Activated T-helper 1 cell treated with Interleukin-2 at 50 U/mL for 16 hours (primary cell): ENCODE measurements at places on chromosomes 1 and 21.

DNA sequence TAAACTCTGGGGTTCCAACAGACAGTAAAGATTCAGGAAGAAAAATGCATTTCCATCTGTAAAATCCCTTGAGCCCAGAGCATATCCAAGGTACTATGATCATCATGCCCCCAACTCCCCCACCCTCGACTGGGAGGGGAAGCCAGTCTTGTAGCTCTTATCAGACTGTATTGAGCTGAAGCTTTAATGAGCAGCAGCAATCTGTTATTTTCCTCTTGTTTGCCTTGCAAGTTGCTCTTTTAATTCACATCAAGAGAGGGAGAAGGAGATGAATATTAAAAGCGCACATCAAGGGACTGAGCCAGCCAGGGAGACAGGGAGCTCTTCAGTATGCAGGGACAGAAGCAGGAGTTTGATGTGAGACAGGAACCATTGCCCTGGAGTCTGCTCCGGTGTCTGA, 52.5 kb upstream of the KCNA3 start:
- no peak for DNase-seq

DNA sequence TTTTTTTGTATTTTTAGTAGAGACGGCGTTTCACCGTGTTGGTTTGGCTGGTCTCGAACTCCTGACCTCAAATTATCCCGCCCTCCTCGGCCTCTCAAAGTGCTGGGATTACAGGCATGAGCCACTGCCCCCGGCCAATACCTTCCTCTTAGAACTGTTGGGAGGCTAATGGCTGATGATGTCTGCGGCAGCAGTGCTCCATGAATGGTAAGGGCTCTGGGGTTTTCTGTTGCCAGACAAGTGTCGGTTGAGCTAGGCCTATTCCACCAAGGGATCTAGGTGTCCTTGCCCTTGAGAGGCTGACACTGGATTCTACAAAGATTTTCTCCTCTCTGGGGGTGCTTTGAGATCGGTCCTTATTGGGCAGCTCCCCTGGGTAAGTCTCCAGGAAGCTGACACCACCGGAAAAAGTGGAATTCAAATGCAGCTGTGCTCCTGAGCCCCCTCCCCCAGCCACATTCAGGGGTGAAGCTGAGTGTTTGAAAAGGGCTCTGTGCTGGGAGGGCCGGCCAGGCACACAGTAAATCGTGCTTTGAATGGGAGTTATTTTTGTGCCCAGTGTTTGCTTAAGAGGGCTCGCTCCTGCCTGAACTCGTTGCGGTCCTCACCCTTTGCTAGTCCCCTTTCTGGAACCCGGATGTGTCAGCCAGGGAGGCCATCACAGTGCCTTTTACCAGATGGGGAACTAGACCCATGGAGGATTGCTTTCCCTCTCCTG, 5.2 kb downstream of the SOX13 start:
- DNase-seq = no peak

- no peak for DNase-seq
Observed at GRCh38 chr1:10734962-10735544, 61.4 kb downstream of the CASZ1 start.

DNA sequence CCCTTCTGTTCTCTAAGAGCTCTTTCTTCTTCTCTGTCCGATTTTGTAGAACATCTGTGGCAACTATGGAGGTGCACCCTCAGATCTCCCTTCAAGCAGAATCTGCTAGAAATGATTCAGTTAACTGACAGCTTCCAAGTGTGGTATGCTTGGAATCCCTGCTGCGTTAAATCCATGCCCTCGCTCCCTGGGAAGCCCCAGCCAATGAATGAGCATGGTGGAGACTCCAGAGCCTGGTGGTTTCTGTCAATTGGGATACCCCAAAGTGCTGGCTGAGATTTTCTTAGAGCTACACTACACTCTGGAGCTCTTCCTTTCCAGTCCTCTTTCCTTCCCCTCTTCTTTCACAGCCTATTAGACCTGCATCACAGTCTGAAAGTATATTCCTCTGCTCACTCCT, 116.3 kb upstream of the C1orf21 start:
- no peak for DNase-seq

GRCh38 chr1:2389644-2390043, 1.7 kb downstream of the MORN1 start:
- DNase-seq = no peak

- DNase-seq = no peak
Observed at GRCh38 chr1:46407636-46408035, 13.5 kb downstream of the FAAH start.

GRCh38 chr1:65704318-65704717, 88.4 kb upstream of the PDE4B start:
- no peak for DNase-seq

- peak; percentile 65 for DNase-seq
Observed at GRCh38 chr1:26692211-26692792, 3.5 kb upstream of the ARID1A start.

DNA sequence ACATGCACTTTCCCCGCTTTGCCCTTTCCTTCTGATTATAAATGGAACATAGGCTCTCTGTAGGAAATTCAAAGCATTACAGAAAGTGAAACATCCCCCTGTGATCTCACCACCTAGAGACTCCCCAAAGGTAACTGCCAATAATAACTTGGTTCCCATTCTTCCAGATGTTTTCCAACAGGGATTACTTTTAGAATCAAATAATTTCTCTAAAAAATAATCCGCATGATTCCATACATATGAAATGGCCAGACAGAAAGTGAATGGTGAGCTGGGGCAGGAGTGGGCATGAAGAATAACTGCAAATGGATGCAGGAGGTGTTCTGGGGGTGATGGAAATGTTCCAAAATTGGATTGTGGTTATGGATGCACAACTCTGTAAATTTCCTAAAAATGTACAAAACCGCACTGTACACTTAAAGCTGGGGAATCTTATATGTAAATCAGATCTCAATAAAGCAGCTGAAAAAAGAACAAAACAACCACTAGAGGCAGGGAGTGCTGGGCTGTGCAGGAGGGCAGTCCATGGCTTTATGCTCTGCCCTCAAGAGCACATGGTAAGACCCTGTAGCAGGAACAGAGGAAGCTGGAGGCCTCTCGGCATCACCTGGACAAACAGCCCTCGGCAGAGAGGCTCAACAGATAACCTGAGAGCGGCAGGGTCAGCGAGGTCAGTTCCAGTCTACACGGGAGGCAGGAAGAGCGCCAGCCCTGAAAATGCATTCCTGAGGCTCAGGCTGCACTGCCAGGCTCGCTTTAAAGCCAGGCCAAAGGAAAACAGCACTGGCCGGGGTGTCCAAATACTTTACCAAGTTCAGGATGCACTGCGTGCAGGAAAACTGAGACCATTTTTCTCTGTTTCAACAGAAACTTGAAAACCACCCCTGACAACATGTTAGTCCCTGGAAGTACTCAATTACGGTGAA, 39.7 kb downstream of the CAPZB start:
- DNase-seq = no peak

GRCh38 chr1:43529206-43529731, 1.4 kb upstream of the PTPRF start:
- peak; percentile 63 for DNase-seq

DNA sequence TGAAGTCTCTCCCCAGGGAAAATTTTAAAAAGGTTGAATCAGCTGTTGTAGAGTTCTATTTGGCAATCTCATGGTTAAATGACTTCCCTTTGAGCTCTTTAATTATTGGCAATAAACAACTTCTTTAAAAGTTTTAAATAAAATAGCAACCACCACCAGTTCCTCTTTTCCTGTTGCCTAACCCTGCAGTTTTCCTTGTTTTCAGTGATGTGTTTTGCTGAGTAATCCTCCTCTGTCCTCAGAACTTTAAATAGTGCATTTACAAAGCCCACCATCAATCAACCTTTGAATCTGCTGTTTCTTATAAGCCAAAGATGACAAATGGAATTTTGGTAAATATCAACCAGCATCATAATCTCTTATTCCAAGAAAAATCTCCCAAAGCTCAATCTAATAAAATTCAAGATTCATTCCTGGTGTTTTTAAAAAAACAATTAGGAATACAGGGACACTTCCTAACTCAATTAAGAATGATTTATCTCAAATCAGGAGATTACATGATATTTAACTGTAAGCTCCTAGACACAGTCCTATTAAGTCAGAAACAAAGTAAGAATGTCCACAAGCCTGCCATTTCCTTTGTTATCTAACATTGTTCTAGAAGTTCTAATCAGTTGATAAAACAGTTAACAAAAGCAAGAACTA, 14.8 kb downstream of the AVPR1B start:
- no peak for DNase-seq

- DNase-seq = no peak
Observed at GRCh38 chr1:19617376-19617775, 26.7 kb upstream of the NBL1 start.

DNA sequence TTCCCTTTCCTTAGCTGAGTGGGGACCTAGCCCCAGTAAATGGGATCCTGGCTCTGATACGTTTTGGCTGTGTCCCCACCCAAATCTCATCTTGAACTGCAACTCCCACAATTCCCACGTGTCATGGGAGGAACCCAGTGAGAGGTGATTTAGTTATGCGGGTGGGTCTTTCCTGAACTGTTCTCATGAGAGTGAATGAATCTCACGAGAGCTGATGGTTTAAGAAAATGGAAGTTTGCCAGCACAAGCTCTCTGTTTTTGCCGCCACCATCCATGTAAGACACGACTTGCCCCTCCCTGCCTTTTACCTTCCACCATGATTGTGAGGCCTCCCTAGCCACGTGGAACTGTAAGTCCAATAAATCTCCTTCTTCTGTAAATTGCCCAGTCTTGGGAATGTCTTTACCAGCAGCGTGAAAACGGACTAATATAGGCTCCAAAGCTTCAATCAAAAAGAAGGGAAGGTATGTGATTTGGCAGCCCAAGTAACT, 29.9 kb upstream of the POU2F1 start:
- DNase-seq = no peak

DNA sequence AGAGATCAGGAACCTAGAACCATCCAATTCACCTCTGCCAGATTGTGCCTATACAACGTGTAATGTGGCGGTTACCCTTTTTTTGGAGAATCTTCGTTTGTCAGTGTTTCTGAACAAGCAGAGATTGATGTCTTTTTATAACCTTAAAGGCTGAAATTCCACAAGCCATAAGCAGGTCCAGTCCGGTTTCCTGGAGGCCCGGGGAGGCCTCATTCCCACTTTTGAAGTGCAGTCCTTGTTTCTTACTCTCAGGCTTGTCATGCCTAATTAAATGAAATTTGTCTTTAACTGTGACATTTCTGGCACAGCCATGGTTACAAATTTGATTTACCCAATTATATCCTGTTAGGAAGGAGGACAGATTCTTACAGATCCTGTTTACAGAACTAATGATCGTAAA, 27.8 kb downstream of the ZNF362 start:
- DNase-seq = no peak

DNA sequence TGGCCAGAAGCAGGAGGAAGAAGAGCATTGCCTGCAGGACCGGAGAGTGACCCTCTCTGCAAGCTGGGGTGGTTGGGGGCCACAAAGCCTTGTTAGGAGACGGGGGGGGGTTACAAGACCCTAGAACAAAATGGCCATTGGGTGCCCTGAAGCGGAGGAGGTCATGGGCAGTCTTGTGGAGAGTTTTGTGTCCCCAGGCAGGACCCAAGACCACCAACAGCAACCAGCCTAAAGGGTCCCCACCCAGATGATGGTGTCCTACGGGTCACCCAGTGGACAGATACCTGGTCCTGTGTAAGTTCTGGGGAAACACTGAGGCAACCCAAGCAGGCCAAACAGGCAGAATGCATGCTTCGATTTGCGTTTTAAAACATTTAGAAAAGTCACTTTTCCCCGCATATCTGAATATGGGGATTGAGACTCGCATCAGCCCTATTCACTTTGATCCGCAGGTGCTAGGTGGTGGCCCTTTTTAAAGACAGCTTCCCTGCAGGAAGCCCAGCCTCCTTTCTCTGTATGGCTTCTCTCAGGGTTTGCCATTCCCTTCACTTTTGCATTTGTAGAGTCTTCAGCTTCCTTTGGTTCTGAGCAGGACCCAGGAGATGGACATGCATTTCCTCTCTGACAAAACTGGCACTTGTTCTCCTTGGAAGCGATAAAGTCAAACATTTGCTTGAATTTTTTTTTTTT, 21.1 kb downstream of the GNG4 start:
- DNase-seq = no peak

- DNase-seq = no peak
Observed at GRCh38 chr21:31583498-31583897, 76.0 kb upstream of the SOD1 start.
